ENCODE measurements at places on chromosomes 11 and 22.
A peak's percentile ranks its signal among the peaks of the same experiment; 100 is the strongest.

DNA sequence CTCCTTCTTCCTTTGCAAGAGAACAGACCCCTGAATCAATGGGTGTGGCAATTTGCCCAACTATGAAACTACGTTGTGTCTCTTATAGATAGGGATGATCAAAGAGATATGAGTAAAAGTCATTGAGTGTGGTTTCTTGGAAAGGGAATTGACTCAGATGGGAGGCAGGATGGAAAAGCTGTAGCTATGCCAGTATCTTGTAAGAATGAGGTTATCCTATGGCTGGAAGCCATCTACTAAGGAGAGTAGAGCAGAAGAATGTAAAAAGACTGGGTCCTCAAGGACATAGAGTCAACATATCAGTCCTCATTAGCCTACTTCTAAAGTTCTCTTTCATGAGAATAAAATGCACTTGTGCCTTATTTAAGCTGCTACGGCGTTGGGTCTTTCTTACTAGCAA, 78.9 kb upstream of the POU2AF2 start:
- no peak for DNase-seq

DNA sequence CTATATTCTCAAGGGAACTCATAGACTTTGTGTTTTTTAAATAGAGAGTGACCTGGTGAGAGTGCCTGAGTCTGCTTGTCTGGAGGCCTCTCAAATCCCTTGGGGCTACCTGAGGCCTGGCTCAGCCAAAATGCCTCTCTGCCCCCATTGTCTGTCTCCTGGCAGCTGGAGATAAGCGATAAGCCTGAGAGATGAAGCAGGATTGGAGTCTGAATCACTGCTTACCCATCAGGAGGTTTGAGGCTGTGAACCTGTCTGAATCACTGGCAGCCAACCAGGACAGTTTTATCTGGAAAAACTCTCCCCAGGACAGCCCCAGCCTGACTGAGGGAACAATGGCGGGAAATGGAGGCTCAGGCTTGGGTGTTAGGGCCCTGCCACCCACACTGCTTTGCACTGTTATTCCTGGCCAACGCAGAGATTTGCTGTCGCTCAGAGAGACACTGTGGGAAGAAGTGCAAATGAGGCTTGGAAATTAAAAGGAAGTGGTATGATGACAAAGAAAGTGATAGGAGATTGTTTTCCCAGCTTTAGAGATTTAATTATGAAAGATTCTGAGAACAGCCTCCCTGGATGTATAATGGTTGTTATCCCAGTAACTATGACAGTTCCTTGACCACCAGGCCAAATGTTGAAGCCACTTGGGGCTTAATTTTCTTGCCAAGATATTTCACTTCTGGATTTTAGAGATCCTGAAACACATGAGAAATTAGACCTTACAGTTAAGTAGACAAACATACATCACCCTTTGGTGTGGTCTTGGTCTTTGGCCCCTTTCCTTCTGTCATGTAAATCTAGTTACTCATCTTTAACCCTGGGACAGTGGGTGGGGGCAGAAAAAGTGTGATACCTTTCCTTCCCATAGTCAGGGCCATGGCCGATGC, 102.1 kb downstream of the RASSF10 start:
- DNase-seq, result peak; percentile 95

DNA sequence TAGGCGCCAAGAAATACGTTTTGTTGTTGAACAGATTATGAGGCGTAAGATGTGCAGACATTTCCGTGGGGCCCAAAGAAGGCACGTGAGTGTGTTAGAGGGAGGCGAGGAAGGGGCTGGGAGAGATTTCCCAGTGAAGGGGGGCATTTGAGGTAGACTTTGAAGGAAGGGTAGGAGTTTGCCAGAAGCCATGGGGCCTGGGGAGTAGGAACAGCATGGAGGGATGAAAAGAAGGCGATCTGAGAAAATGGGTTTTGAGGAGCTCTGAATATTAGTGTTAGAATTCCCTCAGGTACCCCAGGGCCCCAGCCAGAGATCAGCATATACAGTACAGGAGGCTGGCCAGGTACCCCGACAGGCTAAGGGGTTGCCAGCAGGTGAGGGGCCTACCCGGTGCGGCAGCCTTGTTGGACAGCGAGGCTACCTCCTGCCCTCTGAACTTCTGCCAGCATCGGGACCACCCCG, 414 bp upstream of the MIEF1 start:
- no peak for DNase-seq

DNA sequence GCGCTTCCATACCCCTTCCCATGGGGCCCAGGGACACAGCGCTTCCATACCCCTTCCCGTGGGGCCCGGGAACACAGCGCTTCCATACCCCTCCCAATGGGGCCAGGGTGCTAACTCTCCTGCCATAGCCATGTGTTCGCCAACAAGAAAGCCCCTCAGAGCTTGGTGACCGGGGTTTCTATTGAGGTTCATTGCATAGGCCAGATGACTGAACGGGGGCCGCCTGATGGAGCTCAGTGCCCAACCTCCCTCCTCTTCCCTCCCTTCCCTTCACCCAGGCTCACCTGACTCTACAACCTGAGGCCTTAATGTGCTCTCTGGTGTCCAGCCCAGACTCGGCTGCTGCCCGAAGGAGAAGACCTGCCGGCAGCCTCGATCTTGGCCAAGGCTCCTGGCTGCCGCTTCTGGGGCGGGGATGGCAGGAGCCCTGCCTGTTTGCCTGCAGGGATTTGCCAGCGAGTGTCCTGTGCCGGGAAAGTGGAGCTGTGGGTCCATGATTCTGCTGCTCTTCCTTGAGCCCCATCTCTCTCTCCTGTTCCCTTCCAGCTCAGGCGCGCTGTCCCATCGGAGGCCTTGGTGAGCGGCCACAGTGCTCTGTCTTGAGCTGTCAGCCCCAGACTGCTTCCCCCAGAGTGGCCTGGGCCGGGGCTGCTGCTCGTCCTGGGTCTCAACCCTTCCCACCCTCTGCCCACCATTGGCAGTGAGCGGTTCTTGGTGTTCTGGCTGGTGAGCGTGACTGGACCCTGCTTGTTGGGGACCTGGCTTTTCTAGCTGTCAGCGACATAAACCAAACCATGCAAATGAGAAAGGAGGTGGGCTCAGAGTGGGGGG, 267.0 kb downstream of the TBC1D22A start:
- DNase-seq, result no peak

GRCh38 chr11:3022300-3022967, 30.3 kb upstream of the NAP1L4 start:
- DNase-seq, result peak; percentile 42

DNA sequence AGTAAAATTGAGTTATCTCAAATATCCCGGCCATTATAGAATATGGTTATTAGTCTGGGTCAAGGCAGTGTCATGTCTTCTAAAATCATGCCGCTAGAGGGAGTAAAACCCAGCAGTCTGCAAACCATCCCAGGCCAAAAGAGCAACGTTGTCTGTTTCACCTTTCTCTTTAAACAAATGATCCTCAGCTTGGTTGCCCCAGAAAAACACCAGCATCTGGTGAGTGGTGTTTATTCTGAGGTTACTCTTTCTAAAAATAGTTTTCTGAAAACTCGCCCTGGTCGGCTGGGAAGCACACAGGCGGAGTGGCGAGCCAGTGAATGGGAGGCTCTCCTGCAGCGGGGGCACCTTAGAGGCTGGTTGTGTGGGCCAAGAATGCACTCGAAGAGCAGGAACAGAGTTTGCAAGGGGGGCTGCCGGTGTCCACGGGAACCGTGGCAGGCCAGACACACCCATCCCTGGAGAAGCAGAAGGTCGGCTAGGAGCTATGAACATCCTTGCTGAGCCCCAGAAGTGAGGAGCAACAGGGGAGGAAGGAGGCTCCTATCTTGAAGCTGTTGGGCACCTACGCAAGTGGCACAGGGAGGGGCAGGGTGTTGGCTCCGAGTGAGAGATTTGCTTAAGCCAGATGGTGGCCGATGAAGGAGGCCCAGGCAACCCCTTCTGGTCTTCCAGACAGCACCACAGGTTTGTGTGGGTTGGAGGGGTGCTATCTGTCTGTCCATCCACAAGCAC, 297.1 kb downstream of the ETS1 start:
- DNase-seq, result peak; percentile 64

DNA sequence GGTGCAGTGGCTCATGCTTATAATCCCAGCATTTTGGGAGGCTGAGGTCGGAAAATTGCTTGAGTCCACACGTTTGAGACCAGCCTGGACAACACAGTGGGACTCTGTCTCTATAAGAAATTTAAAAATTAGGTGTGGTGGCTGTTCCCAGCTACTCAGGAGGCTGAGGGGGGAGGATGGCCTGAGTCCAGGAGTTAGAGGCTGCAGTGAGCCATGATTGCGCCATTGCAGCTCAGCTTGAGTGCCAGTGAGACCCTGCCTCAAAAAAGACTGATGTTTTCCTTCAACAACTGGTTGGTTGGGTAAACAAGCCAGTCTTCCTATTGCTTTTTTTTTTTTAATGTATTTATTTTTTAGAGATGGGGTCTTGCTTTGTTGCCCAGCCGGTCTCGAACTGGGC, 9.2 kb downstream of the XBP1 start:
- DNase-seq, result no peak

DNA sequence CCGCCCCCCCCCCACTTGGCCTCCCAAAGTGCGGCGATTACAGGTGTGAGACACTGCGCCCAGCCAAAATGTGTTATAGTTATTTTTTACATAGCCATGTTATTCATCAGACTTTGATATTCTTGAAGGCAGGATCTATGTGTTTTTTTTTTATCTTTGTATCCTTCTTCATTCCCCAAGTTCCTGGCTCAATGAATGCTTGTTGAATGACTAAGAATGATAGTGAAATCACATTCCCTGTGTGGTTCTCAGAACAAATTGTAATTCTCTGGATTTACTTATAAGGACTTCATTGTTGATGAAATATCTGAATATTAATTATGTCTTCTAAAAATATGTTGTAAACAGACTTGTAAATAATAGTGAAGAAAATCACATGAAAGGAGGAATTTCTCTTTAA, 33.5 kb downstream of the MMP7 start:
- no peak for DNase-seq

- DNase-seq, result no peak
These were observed 987.6 kb downstream of the TBC1D22A start for GRCh38 chr22:47750086-47750485.

- no peak for DNase-seq
These were observed 61.8 kb upstream of the CRYBB3 start for GRCh38 chr22:25137577-25138525.

- DNase-seq, result no peak
These were observed 24.0 kb downstream of the SLC43A1 start for GRCh38 chr11:57491371-57492061.

GRCh38 chr11:1927848-1928469, 8.5 kb downstream of the TNNT3 start:
- DNase-seq, result no peak

Measured in A172 (cell line).